ENCODE measurements at places on chromosomes 16 and 17.

DNA sequence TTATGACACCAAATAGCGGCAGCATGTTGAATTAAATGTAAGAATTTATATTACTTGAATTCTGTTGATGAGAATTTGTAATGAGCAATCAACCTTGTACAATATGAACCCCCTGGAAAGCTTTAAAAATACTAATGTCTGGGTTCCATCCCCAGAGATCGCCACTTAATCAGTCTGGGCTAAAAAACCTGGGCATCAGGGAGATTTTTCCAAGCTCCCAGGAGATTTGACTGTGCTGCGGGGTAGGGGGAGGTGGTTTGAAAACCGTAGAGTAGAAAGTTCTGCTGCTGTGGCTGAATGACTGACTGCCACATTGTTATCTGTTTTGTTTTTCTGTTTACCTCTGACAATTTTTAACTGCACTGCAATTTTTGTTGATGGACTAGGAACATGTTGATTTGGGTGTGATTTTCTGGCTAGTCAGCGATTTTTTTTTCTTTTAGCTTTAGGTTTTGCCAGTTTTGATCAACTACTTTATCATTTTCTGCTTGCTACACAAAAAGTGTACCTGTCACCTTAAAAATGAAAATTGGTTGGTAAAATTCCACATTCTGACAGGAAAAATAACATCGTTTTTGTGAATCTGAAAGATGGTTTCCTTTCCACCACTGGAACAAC lies 79.3 kb downstream of the PCTP start:
- no peak for DNase-seq

- DNase-seq: no peak
These were observed 5.0 kb upstream of the SDR42E1 start for GRCh38 chr16:82016263-82016662.

DNA sequence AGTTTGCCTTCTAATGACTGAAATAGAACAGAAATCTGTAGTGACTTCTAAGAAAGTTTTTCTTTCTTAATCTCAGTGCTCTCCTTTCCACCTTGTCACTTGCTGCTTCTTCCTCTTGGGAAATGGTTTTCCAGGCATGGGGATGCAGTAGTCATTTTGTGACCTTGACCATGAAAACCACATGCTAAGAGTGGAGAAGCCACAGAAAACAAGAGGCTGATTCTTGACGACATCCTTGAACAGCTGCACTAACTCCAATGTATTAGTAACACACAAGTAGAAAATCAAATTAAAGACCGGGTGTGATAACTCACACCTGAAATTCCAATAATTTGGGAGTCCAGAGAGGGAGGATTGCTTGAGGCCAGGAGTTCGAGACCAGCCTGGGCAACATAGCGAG lies 15.5 kb upstream of the USP31 start:
- no peak for DNase-seq

GRCh38 chr17:50210240-50211225 lies 9.1 kb upstream of the COL1A1 start:
- DNase-seq: peak; percentile 94

GRCh38 chr16:51125992-51126391 lies 25.1 kb downstream of the SALL1 start:
- DNase-seq: no peak

DNA sequence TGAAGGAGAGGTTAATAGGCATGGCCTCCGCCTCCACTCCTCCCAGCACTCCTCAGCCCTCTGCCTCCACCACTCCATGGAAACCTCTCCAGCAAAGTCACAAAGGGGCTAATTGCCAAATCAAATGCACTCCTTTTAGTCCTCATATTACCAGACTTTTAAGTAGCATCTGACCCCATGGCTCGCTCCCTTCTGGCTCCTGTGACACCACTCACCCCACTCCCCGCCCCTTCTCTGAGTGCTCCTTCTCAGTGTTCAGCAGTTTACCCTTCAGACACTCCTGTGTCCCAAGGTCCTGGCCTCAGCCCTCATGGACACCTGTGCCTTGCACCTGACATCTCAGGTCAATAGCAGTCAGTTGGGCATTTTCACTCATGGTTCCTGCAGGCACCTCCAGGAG lies 243.5 kb upstream of the CCL2 start:
- DNase-seq: no peak

DNA sequence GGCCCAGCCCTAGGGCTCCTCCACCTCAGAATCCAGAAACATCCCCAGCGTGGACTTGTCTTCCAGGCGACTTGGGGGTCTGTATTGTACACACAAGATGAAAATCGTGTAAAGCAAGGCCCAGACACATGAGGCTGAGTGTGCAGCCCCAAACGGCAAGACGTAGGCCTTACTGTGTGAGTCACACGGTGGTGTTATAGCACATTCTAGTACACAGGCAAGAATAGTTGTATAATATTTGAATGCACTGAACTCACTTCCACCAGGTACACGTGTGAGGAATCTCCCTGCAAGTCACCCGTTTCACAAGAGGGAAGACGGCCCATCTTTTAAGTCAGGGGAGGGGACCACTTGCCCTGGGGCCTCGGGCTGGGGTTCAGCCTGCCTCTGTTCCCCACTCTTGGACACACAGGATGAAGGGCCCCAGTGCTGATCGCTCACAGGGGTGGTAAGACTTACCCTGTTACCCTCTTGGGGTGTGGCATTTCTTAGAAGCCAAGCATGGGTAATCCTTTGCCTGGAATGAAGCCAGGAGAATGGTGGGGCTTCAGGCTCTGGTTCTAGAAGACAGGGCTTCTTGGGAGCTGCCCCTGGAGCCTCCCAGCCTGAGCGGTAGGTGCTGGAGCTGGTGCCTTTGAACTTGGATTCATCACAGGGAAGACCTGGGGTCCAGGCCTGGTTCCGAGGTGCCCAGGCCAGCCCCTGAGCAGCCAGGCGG lies 71.3 kb downstream of the SREBF1 start:
- no peak for DNase-seq

- no peak for DNase-seq
These were observed 14.8 kb downstream of the TRARG1 start for GRCh38 chr17:1294157-1294717.

- no peak for DNase-seq
These were observed 7.4 kb downstream of the PRCD start for GRCh38 chr17:76547183-76547641.

DNA sequence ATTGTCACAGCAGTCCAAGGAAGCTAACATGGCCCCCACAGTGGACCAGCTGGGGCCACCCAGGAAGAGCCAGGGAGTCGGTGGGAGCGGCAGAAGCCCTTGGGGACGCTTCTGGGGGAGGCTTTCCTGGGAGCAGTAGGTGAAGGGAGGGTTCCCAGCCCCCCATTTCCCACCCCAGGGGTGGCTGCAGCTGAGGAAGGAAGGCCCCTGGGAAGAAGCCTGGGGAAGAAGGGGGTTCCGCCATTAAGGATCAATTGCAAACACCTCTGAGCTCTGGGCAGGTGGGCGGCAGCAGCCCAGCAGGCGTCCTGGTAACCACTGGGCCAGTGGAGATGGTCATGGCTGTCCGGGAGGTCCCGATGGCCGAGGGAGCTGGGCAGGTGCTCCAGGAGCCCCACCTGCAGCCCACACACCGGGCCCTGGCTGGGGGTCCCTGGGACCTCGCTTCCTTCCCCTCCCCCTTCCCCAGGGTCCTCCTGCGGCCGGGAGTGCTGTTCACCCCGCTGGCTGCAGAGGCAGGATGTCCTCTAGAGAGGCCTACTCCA lies 592 bp upstream of the PERCC1 start:
- DNase-seq: no peak

GRCh38 chr17:33012522-33013033 lies 20.9 kb downstream of the SPACA3 start:
- no peak for DNase-seq

DNA sequence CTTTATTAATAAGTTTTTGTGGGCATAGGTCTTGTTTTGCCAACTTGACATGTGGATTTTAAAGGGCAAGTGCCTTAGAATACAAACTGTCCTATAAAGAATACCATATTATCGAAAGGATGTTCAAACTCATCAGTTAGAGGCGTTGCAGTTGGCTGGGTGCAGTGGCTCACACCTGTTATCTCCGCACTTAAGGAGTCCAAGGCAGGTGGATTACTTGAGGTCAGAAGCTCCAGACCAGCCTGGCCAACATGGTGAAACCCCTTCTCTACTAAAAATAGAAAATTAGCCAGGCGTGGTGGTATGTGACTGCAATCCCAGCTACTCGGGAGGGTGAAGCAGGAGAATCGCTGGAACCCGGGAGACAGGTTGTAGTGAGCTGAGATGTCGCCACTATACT lies 472.0 kb downstream of the WWOX start:
- DNase-seq: no peak

DNA sequence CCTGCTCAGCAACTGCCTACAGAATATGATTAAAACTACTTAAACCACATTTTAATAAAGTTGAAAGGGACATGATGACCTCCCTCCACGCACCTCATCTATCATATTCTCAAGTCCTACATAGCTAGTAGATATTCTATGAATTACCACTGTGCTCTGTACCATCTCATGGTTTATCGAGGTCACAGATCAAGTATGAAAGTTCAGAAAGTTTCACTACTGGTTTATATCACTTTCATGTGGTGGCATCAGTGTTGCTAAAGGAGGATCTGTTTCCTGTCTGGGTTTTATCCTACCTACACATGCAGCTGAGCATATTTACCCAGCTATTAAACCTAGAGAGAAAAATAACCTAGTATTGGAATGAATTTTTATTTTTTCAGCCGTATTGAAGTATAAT lies 214.9 kb upstream of the MON1B start:
- no peak for DNase-seq

DNA sequence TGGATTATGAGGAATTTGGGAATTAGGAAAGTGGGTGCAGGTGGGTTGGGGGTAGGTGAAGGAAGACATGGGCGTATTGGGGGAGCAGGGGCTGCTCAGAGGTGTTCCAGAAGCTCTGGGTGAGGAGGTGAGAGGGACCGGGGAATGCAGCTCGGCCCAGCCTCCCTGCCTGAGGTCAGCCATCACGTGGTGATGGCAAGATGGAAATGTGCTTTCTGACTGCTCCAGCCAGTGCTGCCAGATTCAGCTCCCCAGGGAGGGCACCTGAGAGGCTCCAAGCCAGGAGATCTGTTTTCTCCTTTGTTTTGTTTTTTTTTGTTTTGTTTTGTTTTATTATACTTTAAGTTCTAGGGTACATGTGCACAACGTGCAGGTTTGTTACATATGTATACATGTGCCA lies 35.2 kb upstream of the STH start:
- no peak for DNase-seq

DNA sequence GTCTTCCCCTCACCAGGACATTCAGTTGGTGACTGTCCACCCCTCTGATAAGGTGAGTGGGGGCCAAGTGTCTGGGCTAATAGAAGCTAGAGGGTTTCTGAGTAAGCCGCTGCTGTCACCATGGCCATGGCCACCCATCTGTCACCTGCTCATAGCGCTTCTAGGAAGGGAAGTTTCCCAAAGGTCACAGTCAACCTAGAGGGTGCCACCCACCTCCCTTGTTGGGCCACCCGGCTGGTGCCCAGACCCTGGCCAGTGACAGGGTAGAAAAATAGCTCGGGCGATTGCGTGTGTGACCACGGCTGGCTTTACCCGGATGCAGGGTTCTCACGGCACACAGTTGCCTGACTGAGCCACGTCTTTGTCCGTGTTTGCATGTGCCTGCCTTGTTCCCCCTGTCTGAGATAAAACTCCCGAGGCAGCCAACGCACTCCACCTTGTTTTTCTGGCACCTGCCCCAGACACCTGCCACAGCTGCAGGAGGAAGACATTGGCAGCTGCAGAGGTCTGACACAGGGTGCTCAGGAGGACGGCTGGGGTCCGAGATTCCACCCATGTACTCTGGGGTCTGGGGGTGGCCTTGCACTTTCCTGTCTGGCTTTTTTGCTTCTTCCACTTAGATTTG lies 809 bp downstream of the PIRT start:
- DNase-seq: no peak

DNA sequence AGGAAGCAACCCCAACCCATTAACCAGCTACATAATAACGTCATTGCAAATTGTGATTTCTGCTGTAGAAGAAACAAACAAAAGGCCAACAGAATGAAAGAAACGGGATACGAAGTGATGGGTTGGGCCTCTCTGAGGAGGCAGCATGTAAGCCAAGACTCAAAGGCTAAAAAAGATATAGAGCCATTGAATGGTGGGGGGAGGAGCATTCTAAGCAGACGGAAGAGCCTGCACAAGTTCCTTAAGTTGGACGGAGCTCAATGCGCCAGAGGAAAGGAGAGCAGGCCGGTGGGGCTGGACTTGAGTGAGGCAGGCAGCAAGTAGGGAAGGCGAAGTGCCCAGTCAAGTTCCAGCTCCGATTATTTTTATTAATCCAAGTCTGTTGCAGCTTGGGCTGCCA lies 160.3 kb downstream of the SHISA9 start:
- DNase-seq: no peak

DNA sequence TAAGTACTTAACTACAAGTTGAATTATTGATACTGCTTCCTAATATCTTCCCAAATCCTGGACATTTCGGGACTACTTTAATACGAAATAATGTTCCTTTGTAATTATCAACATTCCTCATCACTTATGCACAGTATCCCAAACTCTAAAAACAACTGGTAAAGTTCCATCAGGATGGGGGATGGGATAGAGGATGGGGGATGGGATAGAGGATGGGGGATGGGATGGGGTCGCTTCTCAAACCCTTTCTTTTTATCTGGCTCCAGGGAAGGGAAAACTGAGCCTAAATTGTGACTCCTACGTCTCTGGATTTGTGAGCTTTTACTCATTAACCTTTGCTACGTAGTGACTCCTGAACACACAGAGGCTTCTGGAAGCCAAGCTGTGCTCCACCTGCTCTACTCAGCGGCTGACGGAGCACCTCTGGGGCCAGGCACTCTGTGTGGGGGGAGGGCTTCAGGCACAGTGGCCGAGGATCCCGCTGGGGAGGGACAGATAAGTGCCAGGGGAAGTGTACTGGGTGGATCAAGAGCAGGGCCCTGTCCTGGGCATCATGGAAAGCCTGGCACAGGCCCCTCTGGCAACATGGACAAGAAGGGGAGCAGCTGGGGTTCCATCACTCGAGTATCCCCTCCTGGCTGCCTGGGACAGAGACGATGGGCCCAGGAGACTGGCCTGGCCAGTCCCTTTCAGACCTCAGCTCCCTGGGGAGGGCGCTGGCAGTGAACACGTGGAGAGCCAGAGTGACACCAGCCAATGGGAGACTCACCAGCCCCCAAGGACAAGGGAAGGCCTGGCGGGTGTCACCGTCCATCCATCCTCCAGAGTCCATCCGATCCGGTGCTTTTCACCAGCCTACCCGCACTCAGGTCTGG lies 56.2 kb downstream of the PGS1 start:
- no peak for DNase-seq

All from sigmoid colon (tissue), 7 donors.